ENCODE measurements at places on chromosomes 16 and 17.

GRCh38 chr16:24151482-24151939 is 104.6 kb upstream of the CACNG3 start:
- no peak for DNase-seq

DNA sequence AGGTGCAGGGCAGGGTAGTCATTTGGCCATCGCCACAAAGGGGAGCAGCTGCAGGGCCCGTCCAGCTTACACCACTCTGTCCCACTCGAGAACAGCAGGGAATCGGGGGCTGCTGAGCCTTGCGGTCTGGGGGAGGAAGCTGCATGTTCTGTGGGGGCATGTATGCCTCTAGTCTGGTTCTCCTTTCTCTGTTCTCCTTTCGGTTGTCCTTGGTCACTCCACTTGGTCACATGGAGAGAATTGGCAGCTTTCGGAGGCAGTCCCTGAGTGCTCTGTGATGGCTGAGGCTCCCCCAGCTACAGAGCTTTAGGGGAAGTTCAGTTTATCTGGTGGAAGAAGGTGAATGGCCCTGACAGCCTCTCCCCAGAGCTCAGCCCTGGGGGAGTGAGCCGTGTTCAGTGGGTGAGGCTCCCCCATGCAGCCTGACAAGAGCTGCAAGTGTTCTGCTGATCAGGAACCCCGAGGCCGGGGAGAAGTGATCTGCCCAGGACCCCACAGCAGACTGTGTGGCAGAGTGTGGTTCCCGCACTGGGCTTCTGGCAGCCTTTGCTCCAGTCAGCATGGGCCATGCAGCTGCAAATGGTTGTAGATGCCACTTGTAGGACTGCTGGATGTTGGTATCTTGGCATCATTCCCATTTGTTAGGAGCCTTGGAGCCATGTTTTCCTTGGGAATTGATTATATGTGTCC is 22.3 kb upstream of the SMPD3 start:
- no peak for DNase-seq

- DNase-seq = no peak
These were observed 38.4 kb downstream of the TNFRSF13B start for GRCh38 chr17:16933317-16934132.

DNA sequence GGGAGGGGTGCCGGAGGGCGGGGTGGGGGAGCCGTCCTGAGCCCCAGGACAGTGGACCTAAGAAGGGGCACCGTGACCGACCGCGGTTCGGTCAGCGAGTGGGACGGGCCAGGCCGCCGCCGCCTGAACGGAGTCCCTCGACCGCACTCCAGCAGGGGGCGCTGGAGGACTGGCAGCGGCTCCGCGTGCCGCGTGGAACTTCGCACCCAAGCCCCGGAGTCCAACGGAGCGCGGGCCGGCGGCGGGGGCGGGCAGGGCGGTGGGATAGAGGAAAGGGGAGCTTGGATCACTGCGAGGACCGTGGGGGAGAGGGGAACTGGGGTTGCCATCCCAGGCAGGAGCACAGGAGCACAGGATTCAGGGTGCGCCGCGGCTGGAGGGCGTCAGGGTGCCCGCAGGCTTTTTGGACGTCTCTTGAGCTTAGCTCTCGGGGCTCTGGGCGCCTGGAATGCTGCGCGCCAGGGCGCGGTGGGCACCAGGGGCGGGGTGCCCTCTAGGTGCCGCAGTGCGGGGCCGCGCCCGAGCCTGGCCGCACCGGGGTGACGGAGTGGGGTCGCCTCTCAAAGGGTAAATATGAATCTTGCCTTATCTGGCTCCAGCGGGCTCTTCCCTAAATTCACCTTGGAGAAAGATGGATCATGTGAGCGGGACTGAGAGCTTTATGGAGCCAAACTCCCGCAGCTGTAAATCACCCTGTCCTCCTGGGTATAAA is 379 bp upstream of the OTOP2 start:
- peak; percentile 73 for DNase-seq

- no peak for DNase-seq
These were observed 116.6 kb downstream of the ZNF18 start for GRCh38 chr17:11880714-11881113.

DNA sequence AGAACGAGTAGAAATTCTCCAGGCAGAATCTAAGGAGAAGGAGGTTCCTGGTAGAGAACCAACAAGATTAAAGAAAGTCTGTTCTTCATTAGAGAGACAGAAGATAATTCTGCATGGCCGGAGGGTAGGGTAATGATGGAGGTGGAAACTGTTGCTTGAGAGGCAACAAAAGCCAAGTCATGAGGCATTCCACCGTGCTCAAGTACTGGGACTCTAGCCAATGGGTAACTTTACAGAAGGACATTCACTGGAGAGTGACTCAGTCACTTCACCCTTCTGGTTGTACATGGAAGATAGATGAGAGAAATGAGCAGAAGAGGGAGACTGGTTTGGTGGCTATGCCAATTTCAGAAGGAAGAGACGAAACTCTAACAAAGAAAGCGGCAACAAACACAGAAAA is 53.6 kb upstream of the ANKFN1 start:
- no peak for DNase-seq

DNA sequence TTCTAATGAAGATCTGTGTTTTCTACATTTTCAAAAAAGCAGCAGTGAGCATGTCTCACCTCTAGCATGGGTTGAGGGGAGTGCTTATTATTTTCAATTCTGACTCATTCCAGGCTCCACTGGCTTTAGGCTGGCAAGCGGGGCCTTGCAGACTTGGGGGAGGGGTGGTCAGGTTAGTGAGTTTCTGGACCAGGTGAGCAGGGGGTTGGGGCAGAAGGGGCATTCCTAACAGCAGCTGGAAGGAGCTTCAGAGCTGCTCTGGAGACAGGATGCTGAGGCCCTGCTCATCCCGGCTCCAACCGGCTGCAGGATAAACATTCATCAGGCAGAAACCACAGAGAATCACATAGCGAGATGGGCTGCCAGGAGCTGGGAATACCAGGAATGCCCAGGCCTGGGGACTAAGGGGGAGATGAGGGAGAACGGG is 10.5 kb upstream of the KRT19 start:
- DNase-seq = no peak

GRCh38 chr16:84869473-84869845 is 49.7 kb downstream of the CRISPLD2 start:
- no peak for DNase-seq

- peak; percentile 55 for DNase-seq
These were observed 65.8 kb upstream of the SMIM36 start for GRCh38 chr17:55576996-55577586.

DNA sequence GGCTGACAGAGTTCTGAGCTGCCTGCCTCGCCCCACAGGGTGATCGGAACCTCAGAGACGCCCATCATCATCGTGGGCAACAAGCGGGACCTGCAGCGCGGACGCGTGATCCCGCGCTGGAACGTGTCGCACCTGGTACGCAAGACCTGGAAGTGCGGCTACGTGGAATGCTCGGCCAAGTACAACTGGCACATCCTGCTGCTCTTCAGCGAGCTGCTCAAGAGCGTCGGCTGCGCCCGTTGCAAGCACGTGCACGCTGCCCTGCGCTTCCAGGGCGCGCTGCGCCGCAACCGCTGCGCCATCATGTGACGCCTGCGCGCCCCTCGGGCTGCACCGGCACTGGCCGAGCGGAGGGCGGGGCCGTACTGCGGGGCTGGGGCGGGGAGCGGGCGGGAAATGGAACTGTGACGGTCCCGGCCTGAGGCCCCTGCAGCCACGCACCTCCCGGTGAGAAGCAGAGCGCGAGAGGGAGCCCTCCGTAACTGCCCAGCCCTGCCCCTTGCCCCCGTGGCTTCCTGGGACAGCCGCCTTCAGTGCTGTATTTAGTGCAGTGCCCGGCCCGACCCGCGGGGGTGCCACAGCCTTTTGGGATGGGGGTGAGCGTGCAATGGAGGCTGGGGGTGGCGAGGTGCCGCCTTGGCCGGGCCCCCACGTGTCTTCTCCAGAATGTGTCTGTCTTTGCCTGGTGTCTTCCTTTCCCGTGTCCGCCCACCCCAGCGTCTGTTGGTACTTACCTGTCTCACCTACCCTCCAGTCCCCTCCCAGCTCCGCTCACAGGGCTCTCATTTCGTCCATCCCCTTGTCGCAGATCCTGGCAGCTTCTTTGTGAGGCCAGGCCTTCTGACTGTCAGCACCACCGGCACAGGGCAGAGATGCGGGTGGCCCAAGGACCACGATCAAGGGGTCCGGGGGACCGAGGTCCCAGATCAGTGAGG is 9.8 kb downstream of the RASL10B start:
- no peak for DNase-seq
